ENCODE measurements at places on chromosomes 6 and 20.

DNA sequence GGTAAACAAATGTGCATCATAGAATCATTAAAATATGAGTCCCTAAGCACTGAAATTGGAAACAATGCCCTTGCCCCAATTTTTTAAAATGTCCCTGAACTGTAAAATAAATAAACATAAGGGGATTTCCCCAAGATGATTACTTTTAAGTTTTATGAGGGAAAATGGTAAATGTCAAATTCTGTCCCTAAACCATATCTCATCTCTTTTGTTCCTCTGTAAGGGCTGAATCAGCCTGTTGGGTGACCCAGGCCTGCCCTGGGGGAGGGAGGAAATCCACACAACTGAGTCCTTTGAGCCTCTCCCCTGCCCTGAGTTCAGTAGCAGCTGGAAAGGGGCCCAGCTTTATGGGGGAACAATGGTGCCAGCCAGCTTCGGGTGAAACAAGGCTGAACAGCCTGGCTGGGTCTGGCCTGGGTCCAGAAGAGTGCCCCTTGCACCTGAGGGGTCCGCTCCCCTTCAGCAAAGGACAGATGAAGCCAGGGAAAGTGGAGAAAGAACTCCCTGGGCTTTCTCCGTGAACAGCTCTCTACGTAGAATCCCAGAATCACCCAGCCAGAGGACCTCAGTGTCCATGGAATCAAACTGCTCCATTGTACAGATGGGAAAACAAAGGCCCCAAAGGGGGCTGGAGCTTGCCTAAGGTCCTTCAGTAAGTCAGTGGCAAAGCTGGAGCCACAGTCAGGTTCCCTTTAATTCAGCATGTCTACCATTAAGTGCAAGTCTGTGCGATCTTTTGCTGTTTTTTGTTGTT, 28.2 kb upstream of the ITCH start:
- DNase-seq, result no peak

DNA sequence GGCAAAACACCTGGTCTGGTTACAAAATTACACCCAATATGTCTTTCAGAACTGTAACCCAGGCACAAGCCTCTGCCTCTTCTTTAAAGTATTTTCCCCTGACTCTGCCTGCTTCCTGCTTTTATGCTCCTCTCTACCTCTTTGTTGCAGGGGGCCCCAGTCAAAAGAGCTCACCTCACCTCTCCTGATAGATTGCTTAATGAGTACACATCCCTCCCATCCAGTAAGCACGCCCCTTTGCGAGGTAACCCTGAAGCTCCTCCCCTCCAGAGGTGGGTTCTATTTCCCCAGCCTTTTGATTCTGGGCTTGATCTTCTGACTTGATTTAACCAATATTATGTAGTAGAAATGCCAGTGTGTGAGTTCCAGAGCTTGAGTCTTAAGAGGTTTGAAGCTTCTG, 56.6 kb upstream of the EYA2 start:
- DNase-seq, result no peak

DNA sequence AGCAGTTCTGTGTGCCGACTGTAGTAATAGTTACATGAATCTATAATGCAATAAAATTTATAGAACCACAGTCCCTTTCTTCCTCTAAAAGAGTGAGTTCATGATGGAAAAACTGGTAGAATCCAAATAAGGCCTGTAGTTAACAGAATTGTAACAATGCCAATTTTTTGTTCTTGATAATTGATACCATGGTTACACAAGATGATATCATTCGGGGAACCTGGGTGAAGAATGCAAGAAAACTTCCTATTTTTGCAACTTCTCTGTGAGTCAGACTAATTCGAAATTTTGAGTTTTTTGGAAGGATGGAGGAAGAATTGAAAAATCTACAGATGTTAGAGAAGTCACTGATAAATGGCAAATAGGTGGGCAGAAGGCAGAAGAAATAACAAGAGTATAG, 381.8 kb downstream of the CDKAL1 start:
- no peak for DNase-seq

DNA sequence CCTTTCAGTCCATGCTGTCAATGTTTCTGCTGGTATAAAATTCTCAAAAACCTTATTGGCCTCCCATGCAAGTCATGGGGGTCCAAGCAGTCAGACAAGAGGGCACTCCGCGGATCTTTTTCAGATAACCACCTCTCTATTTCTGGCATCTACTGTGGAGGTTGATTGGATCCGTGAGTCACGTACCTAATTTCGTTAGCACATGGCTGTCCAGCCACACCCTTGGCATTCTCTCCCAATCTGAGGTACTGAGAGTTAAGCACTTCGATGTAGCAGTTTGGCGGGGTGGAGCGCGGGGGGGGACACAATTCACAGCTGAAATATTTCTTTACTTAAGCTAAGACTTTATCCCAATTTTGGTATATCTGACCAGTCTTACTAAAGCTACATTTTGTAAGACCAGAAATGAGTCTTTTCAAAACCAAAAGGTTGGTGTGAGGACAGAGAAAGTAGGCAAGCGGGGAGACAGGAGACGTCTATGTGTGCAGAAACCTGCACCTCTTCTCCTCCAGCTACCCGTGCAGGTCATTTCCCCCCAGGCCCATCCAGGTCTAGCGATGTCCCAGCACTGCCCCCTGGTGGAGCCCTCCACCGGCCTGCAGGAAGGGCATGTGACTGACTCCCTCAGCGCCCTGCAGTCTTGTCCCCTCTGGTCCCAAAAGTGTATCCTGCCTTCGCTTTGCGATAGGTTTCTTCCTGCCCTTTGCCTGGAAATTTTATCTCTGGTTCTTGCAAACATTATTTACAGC, 113.1 kb downstream of the ADAT2 start:
- DNase-seq, result no peak

GRCh38 chr6:22556266-22556665, 13.1 kb upstream of the HDGFL1 start:
- no peak for DNase-seq

DNA sequence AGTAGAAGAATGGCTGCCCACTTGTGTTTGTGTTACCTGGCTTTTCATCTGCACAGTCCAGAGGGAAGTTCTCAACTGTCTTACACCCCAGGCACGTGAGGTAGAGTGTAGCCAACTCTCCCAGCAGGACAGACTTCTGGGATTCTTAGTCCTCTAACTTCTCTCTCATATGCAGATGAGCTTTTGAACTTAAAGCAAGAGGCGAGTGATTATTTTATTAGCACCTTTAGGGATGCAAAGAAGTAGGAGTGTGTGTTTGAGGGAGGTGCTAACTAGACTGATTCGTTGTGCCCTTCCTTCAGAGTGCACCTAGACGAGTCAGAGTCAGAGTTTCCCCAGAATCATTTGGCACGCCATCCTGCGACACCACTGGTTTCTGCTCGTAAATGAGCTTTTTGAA, 10.8 kb downstream of the CDYL start:
- DNase-seq, result no peak

- DNase-seq, result no peak
Observed at GRCh38 chr6:39407446-39407993, 85.0 kb upstream of the KCNK16 start.

DNA sequence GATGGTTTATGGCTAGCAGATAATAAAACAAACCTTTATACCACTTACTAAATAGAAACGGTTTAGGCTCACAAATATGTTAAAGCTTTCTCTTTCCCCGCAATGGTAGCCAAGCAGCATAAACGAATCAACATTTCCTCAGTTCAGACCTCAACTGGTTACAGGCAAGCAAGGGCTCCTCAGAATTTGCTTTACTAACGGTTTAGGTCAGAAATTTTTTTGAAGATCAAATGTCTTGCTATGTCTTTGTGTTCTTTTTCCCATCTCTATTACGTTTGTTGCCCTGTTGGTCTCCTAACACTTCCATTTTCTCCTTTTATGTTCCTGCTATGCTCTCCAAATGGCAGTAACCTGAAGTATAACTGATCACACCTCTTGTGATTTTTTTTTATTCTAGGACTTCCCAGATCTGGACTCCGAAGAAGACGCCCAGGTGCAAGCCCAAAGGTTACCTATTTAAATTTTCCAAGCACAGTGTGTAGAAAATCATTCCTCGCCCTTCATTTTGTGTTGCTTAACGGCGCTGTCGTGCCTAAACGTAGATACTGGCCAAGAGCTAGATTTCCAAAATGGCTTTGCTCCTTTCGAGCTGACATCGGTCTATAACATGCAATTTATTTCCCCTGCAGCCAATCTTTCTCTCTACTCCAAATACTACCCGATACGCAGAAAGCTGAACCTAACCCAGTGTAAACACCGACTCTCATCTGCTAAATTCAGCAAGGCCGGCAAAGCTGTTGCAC, 717 bp upstream of the ASF1A start:
- DNase-seq, result peak; percentile 67
